ENCODE measurements at places on chromosomes 7 and 10.
A peak's percentile ranks its signal among the peaks of the same experiment; 100 is the strongest.

GRCh38 chr10:132342553-132342952, 10.6 kb downstream of the LRRC27 start:
- no peak for DNase-seq

GRCh38 chr7:37781156-37781555, 67.2 kb upstream of the NME8 start:
- DNase-seq, result no peak

GRCh38 chr10:105062951-105063350, 421.9 kb downstream of the SORCS3 start:
- DNase-seq, result no peak

GRCh38 chr10:130550952-130551674, 414.9 kb downstream of the GLRX3 start:
- DNase-seq, result no peak

- no peak for DNase-seq
Measured at GRCh38 chr7:15016766-15017165, 114.2 kb upstream of the DGKB start.

DNA sequence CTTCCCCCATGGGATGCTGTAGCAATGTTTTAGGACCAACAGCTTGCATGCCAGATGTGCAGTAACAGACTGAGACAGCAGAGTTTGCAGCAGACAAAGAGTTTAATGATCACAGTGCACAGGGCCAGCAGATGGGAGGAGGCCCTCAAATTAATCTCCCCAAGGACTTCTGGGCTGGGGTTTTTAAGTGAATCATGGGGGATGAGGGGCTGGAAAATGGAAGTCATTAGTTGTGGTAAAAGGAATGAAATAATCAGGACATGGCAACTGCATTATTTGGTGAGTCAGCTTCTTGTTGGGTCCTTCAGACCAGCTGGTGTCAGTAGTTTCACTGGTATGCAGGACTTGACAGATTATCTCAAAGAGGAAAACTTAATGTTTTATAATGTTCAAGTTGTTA, 12.6 kb upstream of the NRBF2 start:
- peak; percentile 26 for DNase-seq

DNA sequence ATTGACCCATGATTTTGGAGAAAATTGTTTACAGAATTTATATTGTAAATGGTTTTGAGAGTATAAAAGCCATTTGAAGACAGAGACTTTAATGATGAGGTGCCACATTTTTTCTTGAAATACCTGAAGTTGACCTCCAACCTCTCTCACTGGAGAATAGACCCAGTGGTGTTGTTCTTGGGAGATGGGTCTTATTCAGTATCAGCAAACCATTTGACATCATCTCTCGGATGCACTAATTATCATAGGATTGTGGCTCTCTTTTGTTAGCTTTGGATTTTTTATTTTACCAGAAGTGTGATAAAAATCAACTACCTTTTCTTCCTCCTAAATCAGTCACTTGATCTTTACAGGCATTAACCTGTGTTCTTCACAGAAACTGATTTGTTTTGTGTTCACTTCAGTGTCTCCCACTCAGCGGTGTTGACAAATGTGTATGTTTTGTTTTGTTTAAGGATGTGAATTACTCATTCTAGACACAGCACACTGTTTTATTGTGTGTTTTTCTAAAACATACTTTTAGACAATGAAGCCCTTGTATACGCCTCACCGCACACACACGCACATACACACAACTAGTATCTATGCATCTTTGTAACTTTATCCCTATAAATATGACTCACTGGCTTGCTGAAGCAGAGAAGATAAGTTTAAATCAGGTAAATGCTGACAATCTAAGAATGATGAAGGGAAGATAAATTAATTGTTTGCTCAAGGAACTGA, 455.6 kb downstream of the INHBA start:
- no peak for DNase-seq

- no peak for DNase-seq
Measured at GRCh38 chr10:71534568-71535194, 138.0 kb downstream of the CDH23 start.

DNA sequence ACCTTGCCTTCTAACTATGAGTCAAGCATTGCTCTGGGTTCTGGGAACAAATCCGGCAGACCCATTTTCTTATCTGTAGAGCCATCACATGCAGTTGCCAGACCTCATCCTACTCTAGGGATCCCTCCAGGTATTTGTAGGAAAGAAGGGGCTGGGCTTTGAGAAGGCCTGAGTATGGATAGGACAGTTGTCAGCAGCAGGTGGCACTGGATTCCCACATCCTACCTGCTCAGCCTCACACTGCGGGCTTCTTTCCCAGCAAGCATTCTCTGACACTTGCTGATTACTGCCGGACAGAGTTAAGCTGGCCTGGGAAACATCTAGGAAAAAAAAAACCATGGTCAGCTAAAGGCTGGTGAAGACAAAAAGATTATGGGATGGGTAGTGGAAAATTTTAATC, 224.1 kb downstream of the CCSER2 start:
- no peak for DNase-seq

GRCh38 chr7:1386623-1387220, 72.5 kb downstream of the MICALL2 start:
- no peak for DNase-seq

GRCh38 chr7:129829737-129830631, 122.8 kb downstream of the UBE2H start:
- peak; percentile 66 for DNase-seq

DNA sequence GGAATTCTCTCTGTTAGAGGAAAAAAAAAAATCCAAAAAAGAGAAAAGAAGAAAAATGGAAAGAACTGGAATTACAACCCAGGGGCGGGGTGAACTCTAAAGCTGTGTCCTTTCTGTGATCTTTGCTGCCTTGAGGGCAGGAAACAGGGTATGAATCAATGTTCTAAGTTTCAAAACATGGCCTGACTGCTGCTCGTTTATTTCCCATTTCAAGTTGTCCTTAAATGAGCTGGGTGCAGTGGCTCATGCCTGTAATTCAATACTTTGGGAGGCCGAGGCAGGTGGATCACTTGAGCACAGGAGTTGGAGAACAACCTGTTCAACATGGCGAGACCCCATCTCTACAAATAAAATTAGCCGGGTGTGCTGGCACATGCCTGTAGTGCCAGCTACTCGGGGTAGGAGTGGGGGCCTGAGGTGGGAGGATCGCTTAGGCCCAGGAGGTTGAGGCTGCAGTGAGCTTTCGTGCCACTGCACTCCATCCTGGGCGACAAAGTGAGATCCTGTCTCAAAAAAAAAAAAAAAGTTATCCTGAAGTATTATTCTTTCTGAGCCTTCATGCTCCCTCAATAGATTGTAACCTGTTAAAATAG, 24.7 kb upstream of the TFAM start:
- DNase-seq, result no peak

GRCh38 chr7:105802604-105803428, 73.6 kb downstream of the ATXN7L1 start:
- DNase-seq, result no peak

GRCh38 chr10:56912043-56912442, 551.0 kb upstream of the ZWINT start:
- DNase-seq, result no peak

- no peak for DNase-seq
Measured at GRCh38 chr7:137606061-137606674, 240.6 kb downstream of the DGKI start.

GRCh38 chr10:126203746-126204145, 184.5 kb downstream of the ADAM12 start:
- no peak for DNase-seq

DNA sequence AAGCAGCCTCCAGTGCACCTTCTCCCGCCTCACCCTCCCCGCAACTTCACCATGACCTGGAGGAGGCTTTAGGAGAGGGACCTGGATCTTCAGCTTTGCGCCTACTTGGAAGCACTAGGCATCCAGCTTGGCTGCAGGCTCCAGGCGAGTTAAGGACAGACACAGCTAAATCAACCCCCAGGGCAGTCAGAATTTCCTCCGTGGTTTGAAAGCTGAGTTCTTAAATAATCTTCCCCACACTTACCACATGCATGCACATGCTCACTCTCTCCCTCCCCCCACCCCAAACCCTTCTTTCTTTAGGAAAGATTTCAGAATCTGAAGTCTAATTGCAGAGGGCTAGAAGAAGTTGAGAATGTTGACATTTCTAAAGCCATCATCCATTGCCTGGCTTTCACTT, 36.7 kb upstream of the LRRC4 start:
- DNase-seq, result no peak

- no peak for DNase-seq
Measured at GRCh38 chr7:155580367-155580766, 34.0 kb upstream of the CNPY1 start.

DNA sequence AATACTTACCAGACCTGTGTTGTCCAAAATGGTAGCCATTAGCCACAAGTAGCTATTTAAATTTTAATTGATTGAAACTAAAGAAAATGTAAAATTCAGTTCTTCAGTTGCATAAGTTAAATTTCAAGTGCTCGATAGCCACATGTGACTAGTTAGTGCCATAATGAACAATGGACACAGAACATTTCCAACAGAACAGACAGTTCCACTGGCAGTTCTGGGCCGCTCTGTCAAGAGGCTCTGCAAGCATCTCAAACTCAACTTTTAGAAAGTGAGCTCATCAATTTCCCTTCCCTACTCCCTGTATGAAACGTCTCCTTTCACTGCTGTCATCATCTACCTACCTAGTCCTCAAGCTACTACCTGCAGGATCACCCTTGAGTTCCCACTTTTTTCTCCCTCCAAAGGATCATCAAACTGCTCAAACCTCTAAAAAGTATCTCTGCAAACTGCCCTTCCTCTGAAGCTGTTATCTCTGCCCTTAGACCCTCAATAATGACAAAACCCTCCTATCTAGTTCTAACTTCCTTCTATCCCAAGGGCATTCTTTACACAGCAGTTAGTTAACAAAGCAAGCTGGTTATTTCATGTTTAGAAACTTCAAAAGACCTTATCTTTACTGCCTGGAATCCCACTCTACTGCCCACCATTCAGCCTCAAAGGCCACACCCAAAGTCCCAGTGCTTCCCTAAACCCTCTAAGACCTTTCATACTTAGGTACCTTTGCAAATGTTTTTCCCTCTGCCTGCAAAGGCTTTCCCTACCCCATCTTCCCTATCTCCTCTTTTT, 20.6 kb downstream of the SHTN1 start:
- DNase-seq, result no peak

DNA sequence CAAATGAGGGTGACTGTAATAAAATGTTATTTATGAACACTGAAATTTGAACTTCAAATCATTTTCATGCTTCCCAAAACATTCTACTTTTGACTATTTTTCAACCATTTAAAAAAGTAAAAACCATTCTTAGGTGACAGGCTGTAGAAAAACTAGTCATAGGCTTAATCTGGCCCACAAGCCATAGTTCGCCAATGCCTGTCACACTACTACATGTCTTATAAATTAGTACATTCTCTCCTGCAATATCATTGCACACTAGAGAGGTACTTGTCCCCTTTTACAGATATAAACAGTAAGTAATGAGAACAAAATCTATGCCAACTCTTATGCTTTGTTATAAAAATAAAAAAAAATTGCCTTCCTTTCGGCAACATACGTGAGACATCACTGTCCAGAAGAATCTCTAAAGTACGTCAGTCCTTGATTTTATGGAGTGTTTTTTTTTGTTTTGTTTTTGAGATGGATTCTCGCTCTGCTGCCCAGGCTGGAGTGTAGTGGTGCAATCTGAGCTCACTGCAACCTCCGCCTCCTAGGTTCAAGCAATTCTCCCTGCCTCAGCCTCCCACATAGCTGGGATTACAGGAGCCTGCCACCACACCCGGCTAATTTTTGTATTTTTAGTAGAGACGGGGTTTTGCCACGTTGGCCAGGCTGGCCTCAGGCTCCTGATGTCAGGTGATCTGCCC, 23.2 kb downstream of the UPF2 start:
- DNase-seq, result no peak

- DNase-seq, result no peak
Measured at GRCh38 chr10:116740971-116741370, 1.4 kb downstream of the HSPA12A start.

- no peak for DNase-seq
Measured at GRCh38 chr7:148241700-148242293, 348.8 kb upstream of the C7orf33 start.

DNA sequence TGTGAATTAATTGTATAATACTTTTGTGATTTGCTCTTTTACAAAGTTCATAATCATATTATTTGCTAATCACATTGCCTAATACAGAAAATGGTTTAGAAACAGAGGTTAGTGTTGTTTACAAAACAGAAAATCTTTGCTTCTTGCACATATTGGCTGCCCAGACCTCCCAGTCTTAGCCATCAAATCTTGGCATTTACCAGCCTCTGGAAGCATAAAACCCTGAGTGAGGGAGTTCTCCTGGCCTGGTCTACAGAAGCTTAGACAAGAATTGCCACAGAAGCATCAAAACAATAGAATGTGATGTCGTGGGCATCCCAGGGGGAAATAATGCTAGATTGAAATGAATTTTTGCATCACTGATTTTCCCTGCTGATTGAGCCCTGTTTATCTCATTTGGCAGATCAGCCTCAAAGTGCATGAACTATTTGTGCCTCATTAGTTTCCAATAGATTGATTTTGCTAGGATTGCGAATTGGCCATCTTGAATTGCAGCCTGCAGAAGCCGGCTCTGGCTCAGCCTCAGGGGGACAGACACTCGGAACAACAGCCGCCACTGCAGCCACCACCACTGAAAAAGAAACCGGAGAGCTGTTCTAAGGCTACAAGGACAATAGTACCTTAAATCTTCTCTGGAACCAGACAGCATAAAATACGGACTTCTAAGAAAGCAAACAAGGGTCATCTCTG, 11.1 kb upstream of the SORBS1 start:
- DNase-seq, result no peak

GRCh38 chr7:28700790-28701203, 257.3 kb downstream of the TRIL start:
- DNase-seq, result no peak

DNA sequence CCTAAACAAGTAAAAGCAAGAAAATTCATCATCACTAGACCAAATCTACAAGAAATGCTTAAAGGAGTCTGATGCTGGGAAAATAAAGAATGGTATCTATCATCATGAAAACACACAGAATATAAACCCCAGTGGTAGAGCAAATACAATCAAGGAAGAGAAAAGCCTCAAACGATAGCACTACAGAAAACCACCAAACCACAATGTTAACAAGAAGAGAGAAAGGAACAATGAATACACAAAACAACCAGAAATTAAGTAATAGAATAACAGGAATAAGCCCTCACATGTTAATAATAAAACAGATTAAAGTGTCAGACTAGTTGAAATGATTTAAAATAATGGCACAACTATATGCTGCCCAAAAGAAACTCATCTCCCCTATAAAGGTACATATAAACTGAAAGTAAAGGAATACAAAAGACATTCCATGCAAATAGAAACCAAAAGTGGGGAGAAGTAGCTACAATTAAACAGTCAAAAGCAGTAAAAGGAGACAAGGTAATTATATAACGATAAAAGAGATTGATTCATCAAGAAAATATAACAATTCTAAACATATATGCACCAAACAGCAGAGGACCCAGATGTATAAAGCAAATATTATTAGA, 77.3 kb downstream of the JMJD1C start:
- DNase-seq, result no peak

DNA sequence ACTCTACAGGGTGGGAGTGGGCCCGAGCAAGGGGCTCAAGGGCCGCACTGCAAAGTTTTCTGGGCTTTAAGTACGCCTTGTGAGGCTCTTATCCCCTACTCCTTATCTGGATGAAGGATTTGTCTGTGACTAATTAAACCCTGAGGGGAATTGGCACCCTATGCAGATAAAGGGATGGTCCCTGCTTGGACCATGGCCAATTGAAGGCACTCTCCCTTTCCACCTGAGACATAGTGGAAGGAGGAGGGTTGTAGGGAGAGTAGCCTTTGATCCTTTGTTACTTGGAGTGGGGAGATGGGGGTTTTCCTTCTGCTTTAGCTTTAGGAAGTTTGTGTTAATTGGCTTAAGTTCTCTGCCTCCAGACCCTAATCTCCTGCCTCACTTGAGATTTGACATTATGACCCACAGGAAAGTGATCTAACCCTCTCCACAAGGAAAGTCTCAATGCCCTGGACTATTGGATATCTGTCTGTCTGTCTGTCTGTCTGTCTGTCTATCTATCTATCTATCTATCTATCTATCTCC, 1158.8 kb upstream of the SORCS1 start:
- DNase-seq, result no peak
